ENCODE measurements at places on chromosomes 12 and 14.

- no peak for DNase-seq
Measured at GRCh38 chr14:56962444-56963080, 152.3 kb upstream of the OTX2 start.

GRCh38 chr12:14426792-14427191 lies 61.3 kb downstream of the ATF7IP start:
- DNase-seq: no peak

GRCh38 chr12:107998863-107999262 lies 130.2 kb upstream of the WSCD2 start:
- DNase-seq: no peak

DNA sequence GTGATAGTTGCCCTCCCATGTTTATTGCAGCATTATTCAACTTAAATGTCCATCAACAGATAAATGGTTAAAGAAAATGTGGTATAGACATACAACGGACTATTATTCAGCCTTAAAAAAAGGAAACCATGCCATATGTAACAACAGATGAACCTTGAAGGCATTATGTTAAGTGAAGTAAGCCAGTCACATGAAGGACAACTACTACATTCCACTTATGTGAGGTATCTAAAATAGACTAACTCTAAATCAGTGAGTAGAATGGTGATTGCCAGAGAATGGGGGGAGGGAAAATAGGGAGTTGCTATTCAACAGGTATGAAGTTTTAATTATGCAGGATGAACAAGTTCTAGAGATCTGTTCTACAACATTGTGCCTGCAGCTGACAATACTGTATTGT lies 10.1 kb downstream of the PCNX4 start:
- DNase-seq: no peak

DNA sequence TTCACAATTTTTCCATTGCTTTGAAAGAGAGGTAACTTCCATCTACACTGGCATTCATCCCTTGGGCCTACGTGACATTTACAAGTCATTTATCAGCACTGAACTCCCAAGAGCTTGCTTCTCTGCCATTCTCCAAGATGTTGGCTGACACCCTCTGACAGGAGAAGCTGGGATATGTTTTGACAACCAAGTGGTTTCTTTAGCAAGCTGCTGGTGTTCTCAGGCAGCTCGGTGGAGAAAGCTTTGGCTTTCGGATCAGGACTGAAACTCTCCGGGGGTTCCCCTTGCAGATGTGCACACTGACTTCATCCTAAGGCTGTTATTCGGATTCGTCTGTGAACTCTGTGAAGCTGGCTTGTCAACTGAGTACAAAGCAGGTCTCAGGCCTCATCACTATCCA lies 15.7 kb downstream of the KCNA5 start:
- no peak for DNase-seq

- no peak for DNase-seq
Measured at GRCh38 chr14:94638961-94639817, 27.0 kb downstream of the SERPINA3 start.

GRCh38 chr14:77290705-77291104 lies 19.7 kb upstream of the NGB start:
- no peak for DNase-seq

GRCh38 chr14:101962503-101962874 lies 1.9 kb upstream of the DYNC1H1 start:
- peak; percentile 88 for DNase-seq

GRCh38 chr14:87491816-87492215 lies 501.2 kb downstream of the GALC start:
- DNase-seq: no peak

GRCh38 chr14:67722293-67722692 lies 20.6 kb downstream of the RDH12 start:
- peak; percentile 12 for DNase-seq

DNA sequence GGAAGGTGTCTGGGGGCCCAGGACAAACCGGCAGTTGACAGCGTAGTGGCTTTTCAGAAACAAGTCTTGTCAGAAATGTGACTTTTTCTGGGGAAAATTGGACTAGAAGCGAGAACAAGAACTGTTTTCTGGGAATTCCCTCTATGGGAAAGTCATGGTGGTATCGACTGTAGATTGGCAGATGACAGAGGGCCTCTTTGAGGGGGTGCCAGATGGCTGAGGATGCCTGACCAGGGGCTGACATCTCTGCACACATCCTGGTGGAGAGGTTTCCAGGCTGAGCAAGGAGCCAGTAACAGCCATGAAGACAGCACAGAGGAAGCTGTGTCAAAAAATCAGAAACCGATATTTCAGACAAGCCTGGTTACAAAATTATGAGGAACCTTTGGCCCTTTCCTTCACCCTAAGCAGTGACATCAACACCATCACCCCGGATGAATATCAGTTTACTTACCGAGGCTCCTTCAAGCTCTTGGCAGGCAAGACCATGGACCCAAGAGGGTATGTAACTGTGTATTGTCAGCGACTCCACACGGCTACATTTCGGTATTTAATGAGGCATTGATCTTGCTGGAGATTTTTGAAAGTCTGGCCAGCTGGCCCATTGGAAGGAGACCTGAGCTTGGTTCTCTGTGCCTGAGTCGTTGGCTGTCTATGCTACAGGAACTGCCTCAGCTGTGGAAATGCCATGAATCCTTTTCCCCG lies 1525.3 kb upstream of the TMEM132C start:
- no peak for DNase-seq

DNA sequence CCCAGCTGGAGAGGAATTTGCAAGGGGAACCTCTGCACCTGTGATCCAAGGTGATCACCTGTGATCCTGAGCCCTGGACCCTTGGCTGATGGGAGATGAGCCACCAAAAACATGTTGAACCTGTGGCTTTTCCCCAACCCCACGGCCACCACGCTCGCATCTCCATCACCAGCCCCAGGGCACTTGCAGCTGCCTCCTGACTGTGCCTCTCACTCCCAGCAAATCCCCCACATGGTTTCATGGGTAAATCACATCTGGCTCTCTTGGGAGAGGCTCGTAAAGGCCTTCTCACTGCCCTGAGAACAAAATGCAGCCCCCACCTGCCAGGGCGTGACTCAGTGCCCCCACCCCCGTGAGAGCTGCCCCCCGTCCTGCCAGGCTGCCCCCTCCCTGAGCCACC lies 76.0 kb downstream of the RFLNA start:
- DNase-seq: no peak

DNA sequence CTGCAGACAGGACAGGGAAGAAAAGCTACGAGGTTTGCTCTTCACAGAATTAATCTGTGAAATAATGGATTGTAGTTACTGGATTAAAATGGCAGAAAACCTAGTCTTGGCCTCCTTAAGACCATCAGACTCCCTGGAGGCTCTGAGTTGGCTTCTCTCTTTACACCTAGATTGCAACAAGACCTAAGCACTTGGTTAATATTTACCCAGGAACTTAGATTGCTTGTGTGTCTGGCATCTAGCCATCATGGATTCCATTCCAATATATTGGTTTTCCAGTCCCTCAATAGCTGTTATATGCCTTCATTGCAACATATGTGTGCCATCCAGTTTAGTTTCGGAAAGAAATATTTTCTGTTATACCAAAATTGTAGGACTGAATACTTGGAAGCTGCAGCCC lies 1.9 kb upstream of the GTF2A1 start:
- peak; percentile 12 for DNase-seq

GRCh38 chr12:14422516-14423230 lies 57.2 kb downstream of the ATF7IP start:
- DNase-seq: no peak

DNA sequence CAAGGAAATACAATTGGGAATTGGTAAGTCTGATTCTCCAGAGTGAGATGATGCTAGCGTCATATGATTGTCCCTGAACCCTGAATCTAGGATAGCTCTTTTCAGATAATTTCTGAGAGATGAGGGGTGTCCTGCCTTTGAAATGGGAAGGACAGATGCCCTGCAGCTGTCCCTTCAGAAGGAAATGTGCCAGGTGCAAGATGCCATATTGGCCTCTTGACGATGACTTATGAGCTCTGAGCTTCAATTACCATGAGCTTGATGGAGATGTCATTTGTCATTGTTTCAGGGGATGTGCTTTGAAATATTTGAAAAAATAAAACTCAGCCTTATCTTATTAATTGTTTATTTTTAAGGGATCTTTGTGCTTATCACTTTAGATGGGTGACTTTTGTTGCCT lies 185.1 kb downstream of the DACT1 start:
- DNase-seq: no peak

DNA sequence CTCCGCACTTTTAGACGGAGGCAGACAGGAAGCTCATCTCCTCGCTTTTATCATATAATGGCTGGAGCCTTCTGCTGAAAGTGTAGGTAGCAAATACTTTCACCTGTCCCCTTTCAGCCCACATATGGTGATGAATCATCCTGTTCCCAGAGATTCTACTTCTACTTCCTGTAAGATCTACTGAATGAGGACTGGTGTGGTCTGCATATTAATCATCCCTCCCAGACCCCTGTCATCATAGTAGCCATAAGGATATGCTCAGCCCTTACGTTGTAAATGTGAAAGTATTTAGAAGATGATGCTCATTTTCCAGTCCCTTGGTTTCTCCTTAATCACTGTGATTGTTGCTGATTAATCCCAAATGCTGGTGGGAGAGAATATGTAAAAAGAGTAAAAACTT lies 268.2 kb upstream of the GRIP1 start:
- DNase-seq: no peak

DNA sequence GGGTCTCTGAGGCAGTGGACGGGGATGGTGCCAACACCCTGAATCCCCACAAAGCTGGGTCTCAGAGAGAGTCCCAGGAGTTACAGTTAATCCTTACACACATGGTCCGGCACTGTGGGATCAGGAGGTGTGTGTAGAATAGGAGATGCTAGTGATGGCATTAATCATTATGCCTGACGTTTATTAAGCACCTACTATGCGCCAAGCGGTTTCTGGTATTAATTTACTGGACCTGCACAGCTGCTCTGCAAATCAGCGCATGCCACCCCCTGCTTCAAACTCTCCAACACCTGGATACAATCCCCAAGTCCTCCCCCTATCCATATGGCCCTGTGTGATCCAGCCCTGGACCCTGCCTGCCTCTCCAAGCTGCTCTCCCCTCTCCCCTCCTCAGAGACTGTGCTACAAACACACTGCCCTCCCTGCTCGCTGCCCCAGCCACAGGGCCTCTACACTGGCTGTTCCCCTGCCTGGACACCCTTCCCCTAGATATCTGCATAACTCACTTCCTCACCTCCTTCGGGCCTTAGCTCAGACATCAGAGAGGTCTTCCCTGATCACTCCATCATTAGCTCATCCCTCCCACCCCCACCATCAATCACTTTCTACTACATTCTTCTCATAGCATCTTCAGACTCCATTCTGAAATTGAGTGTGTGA lies 86.0 kb downstream of the RFLNA start:
- DNase-seq: no peak

- DNase-seq: no peak
Measured at GRCh38 chr12:42446761-42447160, 120.8 kb downstream of the PPHLN1 start.

- DNase-seq: peak; percentile 63
Measured at GRCh38 chr12:118060301-118061010, 523 bp downstream of the WSB2 start.

DNA sequence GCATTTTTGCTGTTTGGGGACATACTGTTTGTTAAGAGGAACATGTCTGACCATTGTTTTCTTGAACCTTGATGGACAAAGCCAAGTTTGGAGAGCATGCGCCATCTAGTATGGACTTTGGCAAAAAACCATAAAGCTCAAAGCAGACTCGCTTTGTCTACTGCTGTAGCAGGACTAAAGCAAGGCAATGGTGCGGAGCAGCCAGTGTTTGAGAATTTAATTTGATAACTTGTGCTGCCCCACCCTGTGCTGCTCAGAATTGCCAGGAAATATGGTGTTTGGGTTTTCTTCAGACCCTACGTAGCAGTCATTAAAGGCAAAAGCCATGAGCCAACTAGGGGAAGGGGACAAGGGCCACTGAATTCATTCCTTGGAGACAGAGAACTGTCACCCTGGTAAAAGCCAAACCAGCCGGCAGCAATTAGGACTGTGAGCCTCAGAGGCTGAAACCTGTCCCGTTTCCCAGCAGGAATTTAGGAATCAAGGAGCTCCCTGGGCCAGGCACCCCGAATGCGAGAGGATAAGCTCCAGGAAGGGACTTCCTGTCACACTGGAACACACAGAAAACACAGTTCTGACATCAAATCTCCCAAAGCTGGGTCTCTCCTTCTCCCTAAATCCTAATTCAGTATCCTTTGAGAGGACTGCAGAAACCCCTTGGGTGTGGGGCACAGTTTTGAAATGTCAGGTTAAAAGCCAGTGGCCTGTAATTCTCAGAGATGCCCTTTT lies 1.1 kb downstream of the AVIL start:
- no peak for DNase-seq

Measured in foreskin fibroblast (primary cell).